ENCODE measurements at places on chromosomes 1 and 21.

DNA sequence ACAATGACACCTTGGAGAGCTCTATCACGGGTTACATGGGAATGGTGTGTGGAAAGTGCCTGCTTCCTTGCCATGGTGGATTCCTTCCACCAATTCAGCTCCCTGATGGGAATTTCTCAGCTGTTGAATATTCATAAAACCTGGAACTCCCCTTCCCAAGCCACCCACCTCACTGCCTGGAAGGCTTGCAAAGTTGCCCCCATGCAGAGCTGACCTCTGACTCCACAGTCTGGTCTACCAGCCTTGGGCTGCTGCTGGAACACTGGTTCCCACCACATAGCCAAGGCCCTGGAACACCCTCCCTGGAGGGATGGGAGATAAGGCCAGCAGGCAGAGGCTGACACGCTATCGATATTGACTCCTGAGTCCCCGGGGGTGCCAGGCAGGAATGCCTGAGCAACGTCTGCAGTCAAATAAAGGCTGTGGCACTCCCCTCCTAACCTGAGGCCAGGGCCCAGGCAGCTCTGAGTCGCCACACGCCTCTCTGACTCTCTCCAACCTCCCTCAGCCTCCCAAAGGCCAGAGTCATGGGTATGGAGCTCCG, 8.8 kb downstream of the CCDC24 start:
- DNase-seq = no peak

DNA sequence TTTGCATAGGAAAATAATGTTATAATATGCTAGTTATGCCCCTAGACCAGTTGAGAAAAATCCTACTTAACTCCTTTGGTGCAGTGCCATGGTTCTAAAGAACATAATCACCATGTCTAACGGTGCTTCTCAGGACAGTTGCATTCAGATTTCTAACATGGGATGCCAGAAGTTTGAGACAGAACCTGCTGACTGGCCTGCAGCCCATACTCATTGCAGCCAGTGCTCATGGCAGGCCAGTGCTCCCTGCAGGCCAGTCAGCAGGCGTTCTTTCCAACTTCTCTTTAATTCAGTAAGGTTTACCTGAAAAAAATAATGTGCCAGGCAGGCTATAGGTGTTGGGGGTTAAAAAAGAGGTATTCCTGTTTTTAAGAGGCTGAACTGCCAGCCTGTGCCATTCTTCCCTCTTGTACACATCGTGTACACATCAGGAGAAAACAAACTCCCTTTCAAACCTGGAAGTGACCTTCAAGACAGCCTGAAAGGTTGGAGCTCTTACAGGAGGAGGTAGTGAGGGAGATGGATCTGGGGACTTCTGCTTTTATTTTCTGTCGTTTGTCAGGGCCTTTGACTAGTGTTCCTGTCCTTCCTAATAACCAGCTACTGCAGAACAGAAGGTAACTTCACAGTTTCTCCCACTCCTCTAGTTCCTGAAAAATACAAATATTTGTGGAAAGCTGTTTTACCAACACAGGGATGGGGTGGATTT, 146.0 kb upstream of the MAGI3 start:
- no peak for DNase-seq

DNA sequence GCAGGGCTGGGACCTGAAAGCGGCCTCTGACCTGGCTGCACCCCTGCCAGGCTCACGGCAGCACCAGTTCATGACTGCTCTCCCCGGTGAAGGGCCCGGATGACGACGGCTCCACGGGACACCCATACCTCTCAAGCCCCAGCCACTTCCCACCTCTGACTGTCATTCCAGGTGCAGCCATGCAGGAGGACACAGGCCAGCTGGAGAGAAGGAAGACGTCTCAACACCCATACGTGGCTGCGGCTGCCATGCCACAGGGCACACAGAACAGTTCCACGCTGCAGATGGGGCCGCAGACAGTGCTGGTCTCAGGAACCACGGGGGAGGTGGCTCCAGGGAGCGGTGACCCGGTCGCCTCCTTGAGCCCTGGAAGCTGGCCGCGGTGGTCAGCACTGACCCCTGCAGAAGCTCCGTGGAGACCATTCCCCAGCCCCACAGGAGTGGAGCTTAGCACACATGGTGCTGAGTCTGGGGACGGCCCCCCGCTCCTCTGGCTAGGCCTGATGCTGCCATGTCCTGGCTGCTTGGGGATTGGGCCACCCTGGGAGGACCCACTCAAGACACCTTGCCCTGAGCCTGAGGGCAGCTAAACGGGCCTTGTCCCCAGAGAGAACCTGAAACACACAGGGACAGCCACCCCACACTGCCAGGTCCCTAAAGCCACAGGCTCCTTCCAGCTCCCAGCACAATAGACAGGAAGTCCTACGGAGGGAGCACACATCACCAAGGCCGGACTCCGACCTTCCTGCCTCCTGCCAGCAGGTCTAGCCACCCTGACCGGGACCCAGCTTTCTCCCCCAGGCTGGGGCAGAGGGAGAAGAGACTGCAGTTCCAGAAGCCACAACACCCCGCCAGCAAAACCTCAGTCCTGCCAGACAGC, 8.6 kb downstream of the WNT9A start:
- no peak for DNase-seq

GRCh38 chr1:28329395-28330153, 734 bp downstream of the MED18 start:
- DNase-seq = no peak

DNA sequence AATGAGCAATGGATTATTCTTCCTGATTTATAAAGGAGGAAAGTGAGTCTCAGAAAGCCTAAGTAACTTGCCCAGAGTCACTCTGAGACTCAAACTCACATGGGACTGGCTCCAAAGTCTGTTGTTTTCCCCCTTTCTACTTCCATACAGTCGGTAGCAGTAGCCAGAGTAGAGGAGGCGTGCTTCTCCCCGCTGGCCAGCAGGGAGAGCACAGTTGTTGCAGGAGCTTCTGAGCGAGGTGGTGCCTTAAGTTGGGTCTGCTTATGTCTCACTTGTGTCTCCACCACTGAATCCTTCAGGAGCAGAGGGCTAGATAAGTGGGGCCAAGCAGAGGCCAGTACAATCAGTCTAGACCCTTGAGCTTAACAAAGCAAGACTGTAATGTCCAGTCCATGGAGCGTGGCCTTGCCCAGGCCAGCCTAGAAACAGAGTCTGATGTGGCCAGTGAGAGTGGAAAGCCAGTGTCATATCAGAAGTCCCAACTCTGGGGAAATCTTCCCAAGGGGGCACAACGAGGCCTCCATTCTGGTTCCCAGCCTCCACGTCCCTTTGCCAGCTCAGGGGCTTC, 181.9 kb downstream of the ZSCAN20 start:
- DNase-seq = no peak

- DNase-seq = peak; percentile 59
Measured at GRCh38 chr1:224851210-224851847, 78.1 kb upstream of the DNAH14 start.

DNA sequence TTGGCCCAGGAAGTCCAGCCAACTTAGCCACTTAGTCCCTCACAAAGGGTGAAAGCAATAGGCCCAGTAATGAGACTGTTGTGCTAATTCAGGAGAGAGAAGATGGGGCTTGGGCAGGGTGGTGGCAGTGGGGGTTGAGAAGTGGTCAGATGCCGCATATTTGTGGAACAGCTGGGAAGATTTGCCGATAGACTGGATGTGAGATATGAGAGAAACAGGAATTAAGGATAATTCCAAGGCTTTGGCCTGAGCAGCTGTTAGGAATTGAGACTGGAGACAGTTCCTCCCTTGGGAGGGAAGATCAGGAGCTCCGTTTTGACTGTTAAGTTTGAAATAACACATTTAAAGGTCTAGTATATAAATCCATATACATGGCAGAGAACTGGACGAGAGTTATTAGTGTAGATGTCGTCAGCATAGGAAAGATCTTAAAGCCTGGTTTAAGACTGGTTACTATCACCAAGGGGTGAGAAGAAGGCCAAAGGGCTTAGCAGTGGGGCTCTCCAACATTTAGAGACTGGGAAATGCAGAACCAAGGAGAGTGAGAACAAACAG, 323.7 kb upstream of the FAM78B start:
- DNase-seq = no peak

- DNase-seq = no peak
Measured at GRCh38 chr1:25725482-25725881, 74.5 kb upstream of the SELENON start.

- peak; percentile 51 for DNase-seq
Measured at GRCh38 chr1:206784471-206784903, 12.2 kb upstream of the IL10 start.

GRCh38 chr1:112298558-112298957, 97.5 kb upstream of the CTTNBP2NL start:
- DNase-seq = peak; percentile 36

DNA sequence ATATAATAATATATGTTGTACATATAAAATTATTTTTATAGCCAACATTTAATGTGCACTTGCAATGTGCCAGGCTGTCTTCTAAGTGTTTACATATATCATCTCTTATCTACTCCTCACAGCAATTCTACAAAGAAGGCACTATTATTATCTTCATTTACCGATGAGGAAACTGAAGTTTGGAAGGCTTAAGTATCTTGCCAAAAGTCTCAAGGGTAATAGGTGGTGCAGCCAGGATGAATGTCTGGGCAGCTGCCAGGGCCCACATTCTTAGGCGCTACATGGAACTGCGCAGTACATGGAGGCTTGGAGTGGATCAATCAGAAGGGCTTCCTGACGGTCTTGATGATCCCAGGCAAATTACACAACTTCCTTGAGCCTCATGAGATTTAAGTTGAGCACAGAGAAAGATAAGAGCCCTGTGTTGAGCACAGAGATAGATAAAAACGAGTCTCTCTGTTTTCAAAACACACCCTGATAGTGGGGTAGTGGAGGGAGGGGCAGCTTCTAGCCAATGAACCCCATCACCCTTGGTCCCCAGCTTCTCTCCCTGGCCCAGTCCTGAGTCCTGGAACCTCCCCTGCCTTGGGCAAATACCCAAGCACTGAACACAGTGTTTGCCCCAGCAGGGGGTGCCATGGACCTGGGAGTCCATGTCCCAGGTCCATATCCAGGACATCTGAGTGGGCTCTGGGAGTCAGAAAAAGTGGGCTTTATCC, 9.2 kb downstream of the POU3F1 start:
- no peak for DNase-seq

DNA sequence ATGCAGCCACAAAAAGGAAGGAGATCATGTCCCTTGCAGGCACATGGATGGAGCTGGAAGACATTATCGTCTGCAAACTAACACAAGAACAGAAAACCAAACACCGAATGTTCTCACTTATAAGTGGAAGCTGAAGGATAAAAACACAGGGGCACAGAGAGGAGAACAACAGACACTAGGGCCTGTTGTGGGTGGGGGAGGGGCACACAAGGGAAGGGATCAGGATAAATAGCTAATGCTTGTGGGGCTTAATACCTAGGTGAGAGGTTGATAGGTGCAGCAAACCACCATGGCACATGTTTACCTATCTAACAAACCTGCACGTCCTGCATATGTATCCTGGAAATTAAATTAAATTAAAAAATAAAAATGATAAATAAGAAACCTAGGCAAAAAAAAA, 969.9 kb downstream of the TTLL7 start:
- DNase-seq = no peak

- no peak for DNase-seq
Measured at GRCh38 chr1:44664730-44665370, 9.4 kb downstream of the TMEM53 start.

DNA sequence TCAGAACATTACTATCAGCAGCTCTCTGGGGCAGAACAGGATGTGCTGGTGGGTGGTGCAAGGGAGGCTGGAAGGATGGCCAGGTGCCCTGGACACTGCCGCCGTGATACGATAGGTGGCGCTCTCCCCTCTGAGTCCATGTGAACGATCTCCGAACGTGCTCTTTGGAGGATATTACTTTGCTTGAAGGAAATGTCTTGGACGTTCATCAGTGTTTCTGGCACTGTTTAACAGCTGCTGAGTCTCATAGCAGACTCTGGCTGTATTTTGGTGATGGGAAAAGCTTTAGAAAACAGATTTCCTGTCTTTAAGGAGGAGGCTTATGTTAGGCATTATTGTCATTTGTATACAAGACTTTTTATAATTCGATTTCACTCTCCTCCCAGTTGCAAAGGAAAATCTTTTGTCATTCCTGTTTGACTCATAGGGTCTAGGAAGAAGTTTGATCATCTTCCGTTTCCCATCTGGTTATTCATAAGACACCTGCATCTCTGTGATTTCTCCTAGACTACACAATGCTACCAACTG, 386.2 kb upstream of the ADGRL2 start:
- DNase-seq = peak; percentile 34

DNA sequence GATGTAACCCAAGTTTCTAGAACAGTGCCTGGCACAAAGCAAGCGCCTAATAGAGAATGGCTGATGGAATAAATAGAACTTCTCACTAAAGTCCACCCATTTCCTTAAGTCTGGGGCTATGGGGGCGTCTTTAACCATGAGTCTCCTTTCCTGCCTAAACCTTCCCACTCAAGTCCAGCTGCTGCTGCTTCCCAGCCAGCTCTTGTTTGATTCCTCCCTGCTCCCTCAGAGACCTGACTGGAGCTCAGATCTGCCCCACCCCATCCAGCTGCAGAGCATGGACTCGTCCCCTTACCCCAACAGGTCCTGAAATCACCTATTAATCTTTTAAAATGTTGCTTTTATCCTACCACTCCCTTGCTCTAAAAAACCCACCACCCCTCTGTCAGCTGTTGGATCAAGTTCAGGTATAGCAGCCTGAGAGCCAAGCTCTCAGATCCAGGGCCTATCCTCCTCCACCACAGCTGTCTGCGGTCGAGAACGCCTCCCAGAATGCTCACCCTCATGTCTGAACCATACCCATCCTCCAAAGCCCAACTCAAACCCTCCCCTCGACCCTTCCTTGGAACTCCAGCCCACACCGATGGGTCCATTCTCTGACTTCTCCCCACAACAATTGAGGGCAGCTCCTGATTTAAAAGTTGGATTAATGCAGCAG, 12.8 kb upstream of the GALNT2 start:
- DNase-seq = no peak

DNA sequence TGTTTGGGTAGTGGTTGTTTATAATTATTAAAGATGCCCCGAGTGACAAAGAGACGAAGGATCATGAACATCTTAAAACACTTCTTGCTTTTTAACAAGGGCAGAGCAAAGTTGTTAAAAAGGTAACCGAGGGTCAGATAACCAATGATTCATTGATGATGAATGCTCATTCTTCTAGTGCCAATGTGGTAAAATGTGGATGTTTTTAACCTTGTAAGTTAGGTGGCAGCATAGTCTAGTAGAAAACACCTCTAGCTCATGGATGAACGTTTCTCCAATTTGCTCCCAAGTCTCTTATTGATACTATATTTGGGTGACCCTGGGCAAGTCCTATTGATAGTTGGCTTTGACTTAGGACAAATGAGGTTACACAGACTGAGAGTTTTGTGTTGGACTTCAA, 167.9 kb downstream of the KIF26B start:
- DNase-seq = no peak

DNA sequence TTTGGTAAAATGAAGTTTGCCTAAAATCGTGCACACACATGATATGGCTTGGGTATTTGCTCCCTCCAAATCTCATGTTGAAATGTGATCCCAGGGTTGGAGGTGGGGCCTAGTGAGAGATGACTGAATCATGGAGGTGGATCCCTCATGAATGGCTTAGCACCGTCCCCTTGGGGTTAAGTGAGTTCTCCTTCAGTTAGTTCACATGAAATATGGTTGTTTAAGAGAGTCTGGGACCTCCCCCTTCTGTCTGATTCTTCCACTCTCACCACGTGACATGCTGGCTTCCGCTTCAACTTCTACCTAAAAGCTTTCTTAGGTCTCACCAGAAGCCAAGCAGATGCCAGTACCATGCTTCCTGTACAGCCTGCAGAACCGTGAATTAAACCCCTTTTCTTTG, 58.4 kb downstream of the SIPA1L2 start:
- DNase-seq = no peak

Data from GM19239 (cell line).